ENCODE measurements at places on chromosomes 4 and X.
A peak's percentile ranks its signal among the peaks of the same experiment; 100 is the strongest.

DNA sequence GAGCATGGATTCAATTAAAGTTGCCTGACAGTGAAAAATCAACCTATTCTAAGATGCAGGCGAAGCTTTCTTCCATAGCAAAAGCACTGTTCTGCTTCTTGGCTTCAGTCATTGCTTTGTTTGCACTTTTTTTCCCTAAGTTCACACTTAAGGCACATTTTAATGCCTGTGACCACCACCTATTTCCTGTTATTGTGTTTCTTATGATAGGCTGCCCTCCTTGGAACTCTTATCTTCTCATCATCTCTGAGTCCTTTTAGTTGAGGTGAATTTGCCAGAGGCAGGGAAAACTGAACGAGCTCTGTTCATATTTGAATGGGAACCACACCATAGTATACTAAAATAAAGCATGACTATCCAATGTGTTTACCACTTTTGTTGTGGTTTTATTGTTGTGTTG is 119.8 kb downstream of the SPCS3 start:
- DNase-seq = no peak

- peak; percentile 43 for DNase-seq
Observed at GRCh38 chr4:140865253-140866217, 109.3 kb upstream of the TBC1D9 start.

- DNase-seq = no peak
Observed at GRCh38 chr4:133152831-133153481, 3.9 kb downstream of the PCDH10 start.

GRCh38 chr4:98381306-98381705 is 120.1 kb downstream of the RAP1GDS1 start:
- DNase-seq = no peak

DNA sequence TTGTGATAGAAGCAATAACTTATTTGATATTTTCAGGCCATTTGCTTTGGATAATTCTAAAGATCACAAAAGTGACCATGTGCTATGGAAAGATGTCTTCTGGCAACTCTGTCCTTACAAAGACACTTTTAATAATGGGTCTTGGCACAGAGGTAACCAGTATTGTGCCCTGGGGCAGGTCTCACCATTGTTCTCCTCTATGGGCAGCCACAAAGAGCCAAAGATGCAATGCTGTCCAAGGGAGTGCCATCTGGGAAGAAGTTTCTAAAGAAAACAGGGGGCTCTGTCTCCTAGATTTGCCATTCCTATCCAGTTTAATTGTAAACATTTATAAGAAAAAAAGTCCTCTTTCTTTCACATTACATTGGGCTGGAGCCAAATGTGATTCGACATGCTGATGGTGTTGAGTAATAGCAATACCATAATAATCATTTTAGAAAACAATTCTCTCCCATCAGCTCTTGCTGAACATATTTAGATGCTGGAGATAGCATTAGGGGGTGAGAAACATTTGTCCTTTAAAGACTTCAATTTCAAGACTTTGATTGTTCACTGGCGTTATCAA is 179.9 kb downstream of the KIT start:
- DNase-seq = peak; percentile 10

DNA sequence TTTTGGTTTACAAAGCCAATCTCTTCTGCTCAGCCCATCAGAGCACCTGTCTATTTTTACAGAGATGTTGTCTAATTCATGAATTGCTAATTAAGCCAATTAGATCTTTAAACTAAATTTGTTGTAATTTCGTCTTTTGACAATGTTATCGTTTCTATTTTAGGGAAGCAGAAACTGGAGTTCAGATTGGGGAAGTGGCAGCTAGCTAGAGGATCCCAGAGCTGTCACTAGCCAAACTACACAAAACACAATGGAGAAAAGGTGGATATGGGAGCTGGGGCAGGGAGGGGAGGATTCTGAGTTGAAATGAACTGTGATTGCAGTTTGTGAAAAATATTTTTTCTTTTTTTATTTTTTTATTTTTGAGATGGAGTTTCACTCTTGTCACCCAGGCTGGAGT is 35.8 kb downstream of the CASP3 start:
- no peak for DNase-seq

GRCh38 chr4:15006416-15007024 is 4.2 kb downstream of the CPEB2 start:
- DNase-seq = no peak

DNA sequence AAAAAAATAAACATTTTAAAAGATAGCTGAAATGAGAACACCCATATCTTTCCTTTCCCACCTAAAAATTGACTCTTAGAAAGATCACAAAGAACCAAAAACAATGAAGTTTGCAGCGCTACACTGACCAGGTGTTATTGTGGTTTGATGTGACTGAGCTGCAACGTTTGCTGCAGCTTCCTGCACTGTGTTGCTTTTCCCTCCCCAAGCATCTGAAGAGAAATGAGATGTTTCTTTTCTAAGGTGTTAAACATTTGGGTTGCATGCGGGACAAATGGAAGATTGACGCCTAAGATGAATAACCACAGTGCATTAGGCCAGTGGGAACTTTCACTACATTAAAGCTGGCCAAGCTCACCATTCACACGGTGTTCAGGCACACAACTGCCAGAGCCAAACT is 8.9 kb downstream of the LEF1 start:
- no peak for DNase-seq

DNA sequence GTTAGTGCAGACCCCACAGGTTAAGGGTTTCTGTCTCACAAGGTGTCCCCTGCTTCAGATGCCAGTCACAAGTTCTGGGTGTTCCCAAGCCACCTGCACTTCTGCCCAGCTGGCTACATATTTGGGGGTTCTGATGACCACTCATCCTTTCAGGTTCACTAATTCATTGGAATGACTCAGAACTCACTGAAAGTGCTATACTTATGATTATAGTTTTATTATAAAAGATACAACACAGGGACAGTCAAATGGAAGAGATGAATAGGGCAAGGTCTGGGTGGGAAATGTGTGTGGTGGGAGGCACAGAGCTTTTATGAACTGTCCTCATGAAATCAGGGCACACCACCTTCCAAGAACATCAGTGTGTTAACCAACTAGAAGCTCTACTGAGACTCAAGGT is 97.7 kb upstream of the CASK start:
- no peak for DNase-seq

DNA sequence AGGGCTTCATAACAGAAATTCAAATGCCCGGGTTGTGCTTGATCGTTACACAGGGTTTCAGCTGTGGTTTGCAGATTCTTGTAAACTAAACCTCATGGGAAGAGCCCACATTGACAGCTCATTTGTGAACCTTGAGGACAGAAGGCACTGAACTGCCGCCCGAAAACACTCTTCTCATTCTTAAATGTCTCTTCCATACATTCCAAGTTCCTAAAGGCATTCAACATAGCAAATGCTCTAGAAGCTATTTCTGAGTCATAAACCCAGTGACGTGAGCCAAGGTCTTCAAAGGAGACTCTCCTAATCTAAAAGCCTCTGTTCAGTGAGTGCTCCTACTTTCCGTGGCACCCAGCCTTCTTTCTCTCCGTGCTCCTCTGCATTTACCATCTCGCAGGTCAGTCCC is 737.8 kb upstream of the FRG1 start:
- DNase-seq = peak; percentile 4

DNA sequence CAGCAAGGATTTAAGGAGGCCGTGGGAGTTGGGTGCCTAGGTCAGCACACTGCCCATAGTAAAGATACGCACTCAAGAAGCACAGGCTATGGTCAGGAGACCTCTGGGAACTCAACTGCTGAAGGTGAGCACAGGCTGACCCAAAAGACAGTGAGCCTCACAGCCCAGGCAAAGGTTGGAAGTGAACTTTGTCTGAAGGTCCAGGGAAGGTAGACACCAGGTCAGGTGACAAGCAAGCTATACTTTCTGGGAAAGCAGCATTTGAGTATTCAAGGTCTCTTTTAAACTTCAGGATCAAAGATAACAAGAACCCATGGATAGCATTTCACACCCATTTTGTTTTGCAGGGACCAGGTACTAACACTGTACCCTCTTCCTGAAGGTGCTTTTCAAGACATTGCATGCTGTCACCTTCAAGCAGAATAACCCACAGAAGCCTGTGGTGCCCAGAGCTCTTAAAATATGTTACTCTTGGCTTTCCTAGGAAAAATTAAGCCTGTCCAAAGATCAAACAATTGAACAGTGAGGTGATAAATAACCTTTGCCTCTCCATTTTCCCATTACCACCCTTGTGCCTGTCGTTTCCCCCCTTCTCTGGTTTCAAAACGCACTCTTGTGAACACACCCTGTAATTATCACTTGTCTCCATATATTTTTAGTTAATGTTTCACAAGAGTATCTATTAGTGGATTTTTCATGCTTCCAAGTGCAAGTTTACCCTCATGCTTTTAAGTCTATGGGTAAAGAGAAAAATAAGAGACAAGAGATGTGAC is 3.4 kb upstream of the S100G start:
- no peak for DNase-seq

- DNase-seq = no peak
Observed at GRCh38 chrX:103756736-103757135, 19.9 kb upstream of the PLP1 start.

- no peak for DNase-seq
Observed at GRCh38 chrX:147875866-147876596, 35.7 kb upstream of the FMR1 start.

- peak; percentile 78 for DNase-seq
Observed at GRCh38 chrX:154596290-154596929, 11.5 kb downstream of the CTAG1A start.

GRCh38 chr4:138307319-138307718 is 65.2 kb upstream of the SLC7A11 start:
- DNase-seq = no peak

- DNase-seq = peak; percentile 70
Observed at GRCh38 chrX:2500091-2500802, 529 bp downstream of the DHRSX start.

DNA sequence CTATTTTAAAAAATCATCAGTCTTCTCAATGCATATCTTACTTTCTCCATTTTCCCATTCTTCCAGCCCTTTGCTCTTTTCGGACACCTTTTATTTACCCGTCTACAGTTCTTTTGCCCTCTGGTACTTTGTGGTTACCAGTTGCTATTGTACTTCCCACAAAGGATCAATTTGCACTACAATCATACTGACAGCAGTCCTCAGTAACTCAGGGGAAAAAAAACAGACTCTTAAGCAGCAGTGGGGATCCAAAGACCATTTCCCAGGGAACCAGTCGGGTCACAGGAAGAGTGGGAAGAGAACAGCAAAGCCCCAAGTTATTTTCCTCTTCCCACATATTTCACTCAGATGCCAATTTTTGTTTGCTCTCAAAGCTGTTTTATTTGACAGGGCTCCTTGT is 23.1 kb downstream of the DMD start:
- DNase-seq = no peak

GRCh38 chrX:52865343-52865998 is 2.4 kb downstream of the XAGE3 start:
- no peak for DNase-seq
